ENCODE measurements at places on chromosomes 2 and 18.

- peak; percentile 40 for DNase-seq
These were observed 116.0 kb downstream of the COPS8 start for GRCh38 chr2:237201461-237202287.

- DNase-seq: no peak
These were observed 58.1 kb downstream of the CCBE1 start for GRCh38 chr18:59639136-59639535.

- no peak for DNase-seq
These were observed 368.2 kb downstream of the EPHA4 start for GRCh38 chr2:221203856-221204255.

DNA sequence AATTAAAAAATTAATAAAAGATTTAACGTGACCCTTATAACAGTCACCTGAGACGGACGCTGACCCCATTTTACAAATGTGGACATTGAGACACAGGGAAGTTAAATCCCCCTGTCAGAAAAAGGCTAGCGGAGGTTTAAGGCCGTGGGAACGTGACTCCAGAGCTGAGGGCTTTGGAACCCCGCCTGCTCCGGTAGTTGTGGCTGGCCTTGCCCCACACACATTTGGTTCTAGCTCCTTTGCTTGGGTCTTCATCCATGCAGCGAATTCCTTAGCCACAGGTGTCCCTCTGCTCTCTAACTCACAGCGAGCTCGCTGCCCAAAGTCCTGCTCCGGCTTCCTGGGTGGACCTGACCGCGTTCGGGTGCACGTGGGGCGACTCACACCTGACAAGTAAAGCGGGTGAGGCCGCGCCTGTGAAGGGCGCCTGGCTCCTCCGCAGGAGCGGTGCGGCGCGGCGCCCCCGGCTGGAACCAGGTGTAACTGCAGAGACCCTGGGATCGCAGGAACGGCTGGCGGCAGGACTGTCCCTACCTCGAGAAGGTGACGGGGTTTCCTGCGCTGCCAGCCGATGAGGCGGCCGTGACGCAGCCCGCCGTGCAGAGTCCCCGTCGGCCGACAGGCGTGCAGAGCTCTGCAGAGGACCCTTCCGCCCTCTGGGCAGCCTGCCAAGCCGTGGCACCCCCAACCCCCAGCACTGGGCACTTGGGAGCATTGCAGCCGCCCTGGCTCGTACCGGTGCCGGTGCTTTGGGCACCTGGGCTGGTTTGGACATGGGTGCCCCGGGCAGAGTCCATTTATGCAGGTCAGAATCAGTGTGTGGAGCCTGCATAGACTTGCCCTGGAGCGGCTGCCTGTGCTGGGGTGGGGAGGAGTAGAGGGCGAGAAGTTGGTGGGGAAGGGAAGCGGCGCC lies 2.4 kb upstream of the PROC start:
- DNase-seq: peak; percentile 87

GRCh38 chr18:80175451-80176204 lies 66.6 kb downstream of the ADNP2 start:
- DNase-seq: peak; percentile 37

GRCh38 chr2:240369801-240370585 lies 65.5 kb upstream of the GPC1 start:
- no peak for DNase-seq

DNA sequence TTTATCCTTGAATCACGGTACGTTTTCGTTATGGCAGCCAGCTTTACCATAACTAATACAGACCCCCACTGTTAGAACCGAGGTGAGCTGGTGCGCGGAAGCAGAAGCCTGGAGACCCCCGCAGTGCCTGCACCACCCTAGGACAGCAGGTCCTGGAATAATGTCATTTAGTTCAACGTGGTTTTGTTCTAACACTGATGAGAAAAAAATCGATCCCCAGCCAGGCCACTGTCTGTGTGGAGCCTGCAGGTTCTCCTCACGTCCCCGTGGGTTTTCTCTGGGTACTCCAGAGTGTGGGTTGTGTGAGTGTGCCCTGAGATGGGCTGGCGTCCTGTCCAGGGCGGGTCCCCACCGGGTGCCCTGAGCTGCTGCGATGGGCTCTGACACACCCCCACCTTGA lies 69.9 kb upstream of the ST3GAL5 start:
- no peak for DNase-seq

- DNase-seq: no peak
These were observed 275.9 kb downstream of the TMX3 start for GRCh38 chr18:68438983-68439382.

DNA sequence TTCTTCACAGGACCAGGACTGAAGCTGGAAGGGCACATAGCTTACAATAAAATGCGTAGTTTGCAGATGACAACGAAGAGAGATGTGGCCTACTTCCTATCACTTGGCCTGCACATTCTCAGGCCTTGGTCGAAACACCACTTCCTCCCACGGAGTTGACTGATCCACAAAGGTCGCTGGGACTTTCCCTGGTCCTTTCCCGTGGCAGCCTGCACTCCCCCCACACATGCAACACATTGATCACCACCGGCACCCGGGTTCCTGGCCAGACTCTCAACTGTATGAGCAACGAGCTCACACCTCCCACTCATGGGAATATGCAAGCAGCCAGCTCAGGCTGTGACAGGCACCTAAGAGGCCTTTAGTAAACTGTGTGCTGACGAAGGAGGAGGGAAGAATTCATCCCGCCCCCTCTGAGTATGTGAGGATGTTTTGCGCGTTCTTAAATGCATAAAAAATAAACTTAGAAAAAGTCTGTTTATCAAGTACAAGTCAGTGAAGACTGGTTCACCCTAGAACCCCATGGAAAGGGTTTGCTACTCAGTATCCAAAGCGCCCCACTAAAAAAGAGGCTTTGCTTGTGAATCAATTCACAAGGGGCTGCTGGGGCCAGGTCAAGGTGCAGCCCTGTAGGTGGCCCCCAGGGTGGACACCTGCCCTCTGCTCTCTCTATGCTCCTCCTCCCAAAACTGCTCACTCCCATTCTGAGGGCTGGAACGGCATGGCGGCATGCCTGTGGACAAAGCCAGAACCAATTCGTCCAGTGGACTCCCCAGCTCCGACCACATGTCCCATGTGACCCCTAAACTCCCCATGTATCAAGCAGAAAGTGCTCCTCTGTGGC lies 154.3 kb downstream of the EIPR1 start:
- DNase-seq: peak; percentile 90

- no peak for DNase-seq
These were observed 818 bp upstream of the CCDC141 start for GRCh38 chr2:179050755-179051154.

- no peak for DNase-seq
These were observed 4.5 kb downstream of the FKBP7 start for GRCh38 chr2:178473931-178474330.

GRCh38 chr2:215851696-215852095 lies 161.7 kb downstream of the MREG start:
- no peak for DNase-seq

DNA sequence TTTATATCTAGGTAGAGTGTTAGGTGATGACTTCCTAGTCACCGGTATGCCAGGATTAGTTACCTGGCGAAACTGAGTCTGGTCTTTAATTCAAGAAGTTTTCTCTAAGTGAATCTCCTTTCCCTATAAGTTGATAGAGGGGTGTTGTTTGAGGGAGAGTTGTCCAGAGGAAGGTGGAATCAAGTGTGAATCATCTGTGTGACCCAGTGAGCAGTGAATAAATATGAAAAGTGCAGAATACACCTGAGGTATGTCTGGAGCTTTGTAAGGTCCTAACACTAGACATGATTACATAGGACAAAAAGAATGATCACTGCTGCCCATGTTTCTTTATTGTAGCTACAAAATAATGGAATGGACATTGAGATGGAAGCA lies 11.2 kb downstream of the POU3F3 start:
- no peak for DNase-seq

- DNase-seq: peak; percentile 36
These were observed 141.3 kb upstream of the THUMPD2 start for GRCh38 chr2:39920307-39920801.

DNA sequence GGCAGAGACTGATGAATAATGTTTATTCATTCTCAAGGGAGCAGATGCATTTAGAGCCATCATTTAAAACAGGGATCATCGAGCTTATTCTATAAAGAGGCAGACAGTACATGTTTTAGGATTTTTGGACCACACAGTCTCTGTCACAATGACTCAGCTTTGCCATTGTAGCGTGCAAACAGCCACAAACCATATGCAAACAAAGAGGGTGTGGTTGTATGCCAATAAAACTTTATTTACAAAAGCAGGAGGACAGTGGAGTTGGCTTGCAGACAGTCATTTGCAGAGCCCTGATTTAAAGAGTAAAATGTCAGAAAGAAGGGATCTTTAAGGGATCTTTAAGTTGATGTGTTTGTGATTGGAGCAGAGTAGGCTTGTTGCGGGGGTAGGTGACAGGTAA lies 51.5 kb downstream of the SMIM21 start:
- DNase-seq: no peak

DNA sequence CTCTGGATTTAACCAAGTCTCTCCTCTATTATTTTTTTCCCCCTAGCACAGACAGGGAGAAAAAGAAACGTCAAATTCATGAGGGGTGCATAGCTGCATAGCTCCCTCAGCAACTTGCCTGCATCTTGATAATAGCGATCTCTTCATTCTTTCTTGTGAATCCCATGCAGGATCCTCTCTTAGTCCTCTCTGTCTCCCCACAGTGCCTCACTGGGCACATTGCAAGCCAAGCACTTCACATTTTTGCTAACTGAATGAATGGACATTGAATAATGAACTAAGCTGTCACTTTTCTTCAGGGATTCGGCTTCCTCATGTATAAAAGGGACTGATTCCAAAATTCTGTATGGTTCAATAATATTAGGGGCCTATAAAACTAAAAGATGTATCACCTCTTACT lies 2.9 kb upstream of the EPB41L3 start:
- no peak for DNase-seq

DNA sequence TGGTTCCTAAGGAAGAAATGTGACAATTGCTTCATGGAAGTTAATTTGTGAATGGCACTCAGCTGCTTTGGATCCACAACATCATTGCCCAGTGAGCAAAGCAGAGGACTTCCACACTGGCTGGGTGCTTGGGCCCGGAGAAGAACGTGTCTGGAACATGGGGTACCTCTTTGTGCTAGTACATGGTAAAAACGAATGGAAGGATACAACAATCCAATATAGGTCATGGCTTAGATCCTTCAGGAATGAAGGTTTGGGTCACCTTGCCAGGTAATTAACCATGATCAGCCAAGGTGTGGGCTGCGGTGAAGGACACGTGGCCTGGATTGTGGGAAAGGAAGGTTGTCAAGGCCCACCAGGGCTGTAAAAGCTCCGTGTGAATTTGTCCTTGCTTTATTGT lies 245.9 kb upstream of the HS6ST1 start:
- no peak for DNase-seq

- DNase-seq: no peak
These were observed 16.6 kb downstream of the CCDC138 start for GRCh38 chr2:108803045-108803736.

DNA sequence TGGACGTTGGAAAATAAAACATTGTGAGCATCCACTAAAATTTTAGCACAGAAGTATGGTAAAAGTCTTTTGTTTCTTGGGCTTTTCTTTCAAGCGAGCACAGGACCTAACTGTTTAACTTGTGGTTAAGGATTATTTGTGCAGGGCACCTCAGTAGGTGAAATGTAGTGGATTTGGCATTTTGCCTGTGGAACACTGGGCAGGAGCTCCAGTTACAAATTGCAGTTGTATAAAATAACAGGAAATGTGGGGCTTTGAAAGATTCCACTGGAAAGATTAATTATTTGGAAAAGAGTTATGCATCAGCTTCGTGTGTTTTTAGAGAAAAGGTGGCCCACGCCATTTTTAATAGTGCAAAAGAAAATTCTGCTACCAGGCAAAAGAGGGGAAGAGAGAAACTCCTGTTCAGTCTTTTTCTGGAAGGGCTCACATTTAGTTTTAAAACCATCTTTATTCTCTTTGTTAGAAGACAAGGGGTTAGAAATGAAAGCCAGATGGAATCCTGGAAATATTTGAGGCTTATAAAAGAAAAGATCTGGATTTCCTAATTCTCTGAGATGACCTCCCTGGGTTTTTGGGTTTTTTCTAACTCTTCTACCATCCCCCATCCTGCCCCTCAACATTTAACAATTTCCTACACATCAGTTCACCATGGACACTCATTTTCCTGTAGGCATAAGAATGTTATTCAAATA lies 144.3 kb upstream of the SERTAD2 start:
- DNase-seq: no peak

DNA sequence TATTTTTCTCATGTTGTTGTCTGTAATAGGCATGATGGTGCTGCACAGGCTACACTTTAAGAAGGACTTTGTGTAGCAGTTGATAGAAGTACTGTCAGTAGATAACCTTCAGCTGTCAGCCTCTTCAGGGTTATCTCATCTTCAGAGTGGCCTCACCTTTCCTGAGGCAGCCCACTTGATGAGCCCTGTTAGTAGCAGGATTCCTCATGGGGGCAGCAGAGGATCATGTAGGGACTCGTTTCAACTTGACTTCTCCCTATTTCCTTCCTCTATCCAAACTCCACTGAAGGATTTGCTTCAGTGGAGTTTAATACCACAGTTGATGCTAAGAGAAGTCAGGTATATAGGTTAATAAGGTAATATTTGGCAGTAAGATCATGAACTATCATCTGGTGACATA lies 530.3 kb upstream of the FSIP2 start:
- DNase-seq: no peak

DNA sequence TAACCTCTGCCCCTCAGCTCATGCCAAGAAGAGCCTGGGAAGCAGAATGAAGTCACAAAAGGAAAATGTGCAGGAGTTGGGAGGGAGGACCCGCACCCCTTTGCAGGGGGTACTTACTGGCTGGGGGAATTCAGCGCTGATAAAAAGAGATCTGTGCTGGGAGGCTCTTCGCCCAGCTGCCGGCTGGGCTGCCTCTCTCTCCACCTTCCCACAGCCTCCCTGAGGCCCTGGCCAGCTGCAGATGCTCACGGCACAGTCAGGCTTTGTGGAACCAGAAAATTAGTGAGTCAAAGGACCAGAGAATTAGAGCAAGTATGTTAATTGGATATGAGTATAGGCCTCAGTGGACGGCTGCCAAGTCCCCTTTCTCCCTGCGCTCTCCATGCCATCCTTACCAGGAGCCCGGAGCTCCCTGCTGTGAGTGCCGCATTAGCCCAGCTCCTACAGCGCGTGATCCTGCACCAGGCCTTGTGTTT lies 181.7 kb upstream of the SH3BP4 start:
- DNase-seq: no peak
